ENCODE measurements at places on chromosomes 11 and 22. TPM values are rescaled to one million over a fixed set of nuclear protein-coding genes. Genes with fewer than 3 reads are reported as not detected.

Gene SLC37A2
- 1.8 TPM for total RNA-seq

Gene MOV10L1
- total RNA-seq = 0.21 TPM

Gene RAG2
- not detected for total RNA-seq

Gene OR8D1
- not detected for total RNA-seq

Gene RBX1
- total RNA-seq = 51.0 TPM

Gene CCDC89
- total RNA-seq = 2.0 TPM

Gene MAPK8IP1
- total RNA-seq = 14.8 TPM

Gene DBX1
- not detected for total RNA-seq

Gene KRTAP5-1
- total RNA-seq = not detected

Gene GLYAT
- total RNA-seq = not detected

Gene PIWIL4
- total RNA-seq = 1.8 TPM

Gene CDCA5
- 6.9 TPM for total RNA-seq

Gene MS4A7
- total RNA-seq = not detected

Gene TTC38
- total RNA-seq = 39.9 TPM

Gene DEPDC7
- 0.55 TPM for total RNA-seq

Gene IL10RA
- total RNA-seq = 0.25 TPM

Gene PISD
- 83.3 TPM for total RNA-seq

Gene MOGAT2
- not detected for total RNA-seq

Gene FXYD6
- 83.4 TPM for total RNA-seq

Gene OR51D1
- not detected for total RNA-seq

Gene CASP5
- not detected for total RNA-seq

Gene STK33
- total RNA-seq = 14.9 TPM

Gene SLC22A8
- not detected for total RNA-seq

Gene PDGFD
- 3.5 TPM for total RNA-seq

Gene LGALS12
- total RNA-seq = not detected

Gene FOLH1
- 0.29 TPM for total RNA-seq

Gene LYVE1
- 0.27 TPM for total RNA-seq

Measured in kidney epithelial cell (primary cell).